Dermis blood vessel endothelial cell (primary cell): ENCODE measurements at places on chromosomes 4 and X. TPM values are rescaled to one million over a fixed set of nuclear protein-coding genes. Genes with fewer than 3 reads are reported as not detected.
A peak's percentile ranks its signal among the peaks of the same experiment; 100 is the strongest.

GRCh38 chr4:1035510-1035909 is 24.1 kb downstream of the FGFRL1 start:
- DNase-seq = peak; percentile 45

GRCh38 chrX:153410888-153411254 is 401 bp upstream of the ZFP92 start:
- DNase-seq = no peak

GRCh38 chr4:4377732-4378460 is 9.0 kb upstream of the NSG1 start:
- DNase-seq = no peak

DNA sequence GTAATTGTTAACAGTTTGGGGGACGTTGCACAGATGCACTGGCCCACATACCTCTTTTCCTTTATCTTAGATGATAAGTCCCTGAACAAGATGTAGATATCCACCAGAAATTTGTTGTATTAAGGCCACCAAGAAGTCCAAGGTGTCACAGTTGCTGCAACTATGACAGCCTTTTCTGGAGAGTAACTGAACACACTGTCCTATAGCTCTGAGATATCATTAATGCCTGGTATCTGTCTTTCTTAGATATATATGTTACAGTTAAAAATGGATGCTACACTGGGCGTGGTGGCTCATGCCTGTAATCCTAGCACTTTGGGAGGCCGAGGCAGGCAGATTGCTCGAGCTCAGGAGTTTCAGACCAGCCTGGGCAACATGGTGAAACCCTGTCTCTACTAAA is 77.8 kb upstream of the PRDX4 start:
- DNase-seq = no peak

GRCh38 chrX:53605004-53605403 is 81.5 kb downstream of the HUWE1 start:
- DNase-seq = peak; percentile 72

DNA sequence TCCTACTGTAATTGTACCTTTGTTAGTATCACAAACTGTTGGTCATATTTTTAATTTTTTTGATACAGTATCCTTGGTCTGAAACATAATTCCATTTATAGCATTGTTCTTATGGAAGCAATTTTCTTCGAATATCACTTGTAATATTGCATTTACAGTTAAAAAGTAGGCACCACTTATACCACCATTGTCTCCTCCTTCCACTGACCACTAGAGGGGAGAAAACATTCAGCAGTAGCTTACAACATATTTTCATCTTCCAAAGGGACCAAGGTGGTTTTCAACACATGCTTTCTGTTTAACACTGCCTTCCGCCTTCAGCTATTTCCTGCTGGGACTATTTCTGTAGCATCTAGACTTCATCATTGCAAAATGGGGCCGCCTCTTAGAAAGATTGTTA is 146.2 kb downstream of the COL4A6 start:
- no peak for DNase-seq

GRCh38 chrX:111585337-111585736 is 73.9 kb downstream of the SERTM2 start:
- DNase-seq = no peak

- DNase-seq = peak; percentile 15
These were observed 20.9 kb downstream of the HMGB3 start for GRCh38 chrX:151004085-151004484.

- no peak for DNase-seq
These were observed 677.4 kb upstream of the NDST4 start for GRCh38 chr4:115790812-115791211.

GRCh38 chr4:157221895-157222770 is 1.6 kb downstream of the GRIA2 start:
- no peak for DNase-seq

LONRF3 gene
- 25.2 and 26.5 TPM in 2 replicates for total RNA-seq

TKTL2 gene
- not detected in 2 replicates for total RNA-seq

PCSK1N gene
- total RNA-seq = 0.17 and 0.42 TPM in 2 replicates

USP51 gene
- 1.2 and 1.9 TPM in 2 replicates for total RNA-seq

HHIP gene
- total RNA-seq = 37.1 and 191 TPM in 2 replicates

GUCY1B1 gene
- total RNA-seq = 6.3 and 8.1 TPM in 2 replicates

XK gene
- 0.05 TPM in 1 of 2 replicates, not detected in the other for total RNA-seq

DOCK11 gene
- total RNA-seq = 0.42 and 0.51 TPM in 2 replicates

KLB gene
- total RNA-seq = under 0.01 TPM in 1 of 2 replicates, not detected in the other

FGFBP2 gene
- total RNA-seq = not detected in 2 replicates

TREX2 gene
- total RNA-seq = 0.19 and 4.1 TPM in 2 replicates

NEIL3 gene
- total RNA-seq = 2.4 and 6.8 TPM in 2 replicates

SFRP2 gene
- 0.09 TPM in 1 of 2 replicates, not detected in the other for total RNA-seq

MSANTD1 gene
- total RNA-seq = 0.19 and 0.34 TPM in 2 replicates

SPIN3 gene
- total RNA-seq = 4.2 and 5.8 TPM in 2 replicates

F8A3 gene
- total RNA-seq = 1.7 and 2.7 TPM in 2 replicates

SMIM20 gene
- total RNA-seq = 14.0 and 14.5 TPM in 2 replicates
